Spinal cord (tissue), 10 donors: ENCODE measurements at places on chromosomes 7 and 10. TPM values are rescaled to one million over a fixed set of nuclear protein-coding genes. Genes with fewer than 3 reads are reported as not detected.

GRCh38 chr7:108985037-108985436 is 415.4 kb downstream of the DNAJB9 start:
- peak; percentile 54 for DNase-seq

- DNase-seq, result no peak
Measured at GRCh38 chr10:30493609-30494530, 59.9 kb downstream of the MAP3K8 start.

DNA sequence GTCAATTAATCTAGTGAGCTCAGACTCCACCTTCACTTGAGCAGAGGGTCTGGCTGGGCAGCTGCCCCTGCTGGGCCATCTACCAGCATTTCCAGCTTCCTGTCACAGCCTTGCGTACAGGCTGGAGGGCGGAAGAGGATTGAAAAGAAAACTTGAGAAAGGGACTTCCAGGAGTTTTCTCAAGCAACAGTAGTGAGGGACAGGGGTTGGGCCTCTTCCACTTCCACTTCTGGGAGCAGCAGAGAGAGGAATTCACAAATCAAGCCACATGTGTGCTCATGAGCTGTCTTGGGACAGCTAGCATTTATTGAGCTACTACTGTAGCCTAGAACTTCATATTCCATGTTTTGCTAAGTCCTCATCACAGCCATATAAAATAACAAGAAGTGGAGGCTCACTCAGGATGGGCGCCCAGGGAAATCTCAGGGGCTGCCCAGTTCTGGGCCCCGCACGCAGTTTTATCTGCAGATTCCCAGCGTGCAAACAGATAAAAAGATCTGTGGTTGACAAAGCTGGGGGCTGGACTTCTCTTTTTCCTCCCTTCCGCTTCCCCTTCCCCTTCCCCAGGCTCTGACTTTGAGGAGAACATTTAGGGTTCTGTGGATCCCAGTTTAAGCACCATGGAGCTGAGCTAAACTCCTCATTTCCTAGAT is 135.8 kb downstream of the RGS10 start:
- no peak for DNase-seq

GRCh38 chr10:121291823-121292222 is 306.4 kb downstream of the FGFR2 start:
- DNase-seq, result no peak

DNA sequence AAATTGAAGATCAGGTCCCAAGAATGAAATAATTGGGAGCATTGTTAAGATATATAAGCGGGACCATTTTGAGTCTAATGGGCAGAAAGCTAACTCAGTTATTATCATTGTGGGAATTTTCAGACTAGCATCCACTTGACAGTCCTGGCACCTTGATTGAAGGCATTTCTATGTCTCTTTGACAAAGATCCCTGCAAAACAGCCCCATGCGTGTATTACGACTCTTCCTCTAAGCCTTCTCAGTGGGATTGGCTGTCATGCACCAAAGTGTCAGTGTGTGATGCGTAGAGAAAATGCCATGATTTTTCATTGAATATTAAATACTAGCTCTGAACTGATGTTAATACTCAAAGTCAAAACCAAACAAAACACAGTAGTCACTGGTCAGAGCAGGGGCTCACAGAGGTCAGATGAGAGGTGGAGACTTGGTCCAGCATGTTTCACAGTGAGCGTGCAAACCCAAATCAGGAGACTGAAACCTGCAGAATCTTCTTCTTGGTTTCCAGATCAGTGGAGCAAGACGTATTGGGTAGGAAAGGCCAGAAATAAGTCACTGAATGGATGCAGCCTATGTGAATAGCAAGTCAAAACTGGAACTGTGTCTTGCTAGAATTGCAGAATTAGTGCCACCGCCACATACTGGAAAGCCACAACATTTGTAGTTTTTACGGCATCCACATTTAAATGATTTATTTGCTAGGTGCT is 303.6 kb upstream of the AKR1E2 start:
- DNase-seq, result no peak

- DNase-seq, result no peak
Measured at GRCh38 chr10:124152139-124153022, 59.0 kb upstream of the CHST15 start.

- no peak for DNase-seq
Measured at GRCh38 chr7:77321300-77321699, 94.8 kb downstream of the GSAP start.

GRCh38 chr7:129401967-129402860 is 32.0 kb upstream of the STRIP2 start:
- no peak for DNase-seq

DNA sequence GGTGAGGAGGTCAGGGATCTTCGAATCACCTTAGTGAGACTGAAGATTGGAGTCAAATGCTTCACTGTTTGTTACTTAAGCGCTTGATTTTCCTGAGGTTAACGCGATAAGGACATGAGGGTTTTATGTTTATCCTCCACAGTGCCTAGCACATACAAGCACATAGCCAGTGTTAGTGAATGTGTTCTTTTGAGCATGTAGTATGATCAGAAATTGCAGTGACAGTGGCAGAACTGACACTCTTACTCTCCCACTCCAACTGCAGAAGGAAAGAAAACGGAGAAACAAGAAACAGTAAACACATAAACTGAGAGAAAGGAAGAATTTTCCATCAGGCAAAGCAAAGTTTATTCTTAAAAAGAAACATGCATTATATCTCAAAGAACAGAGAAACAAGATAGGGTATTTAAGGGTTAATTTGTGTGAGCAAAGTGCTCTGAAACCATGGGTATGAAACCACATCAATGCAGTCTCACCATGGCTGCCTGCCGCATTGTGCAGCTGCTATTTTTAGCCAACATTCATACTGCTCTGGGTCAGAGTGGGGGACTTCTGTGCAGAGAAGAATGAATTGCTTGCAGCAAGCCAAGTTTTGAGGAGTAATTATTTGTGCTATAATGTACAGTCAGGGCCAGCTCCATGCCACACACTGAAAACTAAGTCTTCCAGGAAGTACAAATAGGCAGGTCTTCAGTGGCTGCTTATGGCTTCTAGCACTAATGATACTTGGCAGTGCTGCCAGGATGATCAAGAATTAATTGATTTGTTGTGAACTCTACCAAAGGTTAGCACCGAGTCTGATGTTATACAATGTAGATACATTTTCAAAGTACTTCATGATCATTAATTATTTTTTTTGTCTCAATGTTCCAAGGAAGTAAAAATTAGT is 152.0 kb downstream of the MACC1 start:
- peak; percentile 82 for DNase-seq

DNA sequence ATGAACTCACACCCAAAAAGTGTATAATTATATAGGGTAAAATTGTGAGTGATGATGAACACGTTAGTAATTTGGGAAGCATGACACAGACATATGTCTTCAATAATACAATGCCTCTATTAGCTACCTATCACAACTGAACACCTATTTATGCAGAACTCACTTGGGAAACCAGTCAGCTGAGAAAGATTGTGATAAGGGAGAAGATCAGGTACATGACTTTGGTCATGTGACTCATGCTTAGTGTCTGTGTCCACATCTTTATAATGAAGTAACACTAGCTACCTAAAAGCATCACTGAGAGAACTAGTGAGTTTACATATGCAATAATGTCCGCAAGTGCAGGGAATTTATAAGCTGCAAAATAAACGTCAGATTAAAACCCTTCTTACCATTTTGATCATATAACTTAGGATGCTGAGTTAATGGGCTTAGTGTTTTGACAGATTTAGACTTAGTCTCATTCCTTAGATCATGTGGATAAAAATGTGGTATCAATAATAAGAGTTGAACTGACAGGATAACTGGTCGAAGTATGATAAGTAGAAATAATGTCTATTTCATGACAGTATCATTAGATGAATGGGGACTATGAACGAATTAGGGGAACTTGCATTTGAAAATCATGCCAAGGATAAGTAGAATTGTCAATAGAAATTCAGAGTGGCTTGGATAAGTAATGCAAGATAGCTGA is 11.6 kb downstream of the VWDE start:
- DNase-seq, result no peak

GRCh38 chr7:48411619-48412018 is 240.4 kb downstream of the ABCA13 start:
- no peak for DNase-seq

DNA sequence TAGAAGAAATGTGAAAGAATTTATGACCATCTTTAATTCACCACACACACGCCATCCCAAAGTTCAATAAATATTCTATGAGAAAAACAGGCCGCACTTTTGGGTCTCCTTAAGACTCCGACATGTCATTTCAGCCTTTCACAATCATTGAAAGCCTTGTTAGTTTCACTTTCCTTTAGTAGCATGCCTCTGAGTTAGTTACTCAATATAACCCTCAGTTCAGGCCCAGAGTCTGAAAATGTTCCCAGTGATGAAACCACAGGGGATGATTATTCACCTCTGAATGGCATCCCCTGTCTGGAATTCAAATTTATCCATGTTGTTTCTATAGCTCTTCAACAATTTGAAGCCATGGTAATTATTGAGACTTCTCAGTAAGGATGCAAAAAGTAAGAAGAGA is 278.1 kb upstream of the NRP1 start:
- DNase-seq, result no peak

- no peak for DNase-seq
Measured at GRCh38 chr10:12875100-12875499, 126.4 kb downstream of the CCDC3 start.

GRCh38 chr10:10533437-10533836 is 484.2 kb upstream of the CELF2 start:
- DNase-seq, result no peak

SP4 gene
- polyA plus RNA-seq, result 10.9 TPM

VWA2 gene
- 3.3 TPM for polyA plus RNA-seq

GALNT17 gene
- polyA plus RNA-seq, result 44.9 TPM

NKX2-3 gene
- not detected for polyA plus RNA-seq

RARRES2 gene
- polyA plus RNA-seq, result 91.8 TPM
